Activated naive CD4-positive, alpha-beta T cell treated with anti-CD3 and anti-CD28 coated beads for 36 hours (primary cell): ENCODE measurements at places on chromosomes 3 and 15. TPM values are rescaled to one million over a fixed set of nuclear protein-coding genes. Genes with fewer than 3 reads are reported as not detected.

GRCh38 chr3:141839389-141839788, 37.1 kb upstream of the ATP1B3 start:
- no peak for DNase-seq
- no peaks in the 10 kb centered on the region for H3K27me3 ChIP-seq
- H3K4me3 ChIP-seq = no peak overlapping the region
- no peaks in the 10 kb centered on the region for H3K36me3 ChIP-seq

DNA sequence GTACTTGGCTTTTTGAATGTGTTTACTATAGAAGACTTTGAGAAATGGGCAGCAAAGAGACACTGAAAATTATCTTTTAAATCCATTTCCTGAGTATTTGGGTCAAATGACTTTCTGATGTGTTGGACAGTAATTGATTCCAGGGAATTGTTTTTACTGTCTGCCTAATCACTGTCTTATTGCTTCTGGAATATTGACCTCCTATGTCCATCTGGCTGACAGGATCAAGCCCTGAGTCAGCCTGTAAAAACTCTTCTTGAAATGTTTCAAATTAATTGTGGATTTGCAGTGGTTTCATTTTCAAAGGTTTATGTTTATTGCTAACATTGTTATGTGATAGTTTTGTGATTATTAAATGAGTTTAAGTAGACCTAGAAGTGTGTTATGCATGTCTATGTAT, 50.6 kb upstream of the MLF1 start:
- no peaks in the 10 kb centered on the region for H3K36me3 ChIP-seq
- H3K27ac ChIP-seq = no peak overlapping the region
- H3K4me1 ChIP-seq = no peaks in the 10 kb centered on the region
- no peak for DNase-seq

Gene C15orf62
- total RNA-seq = 0.10 TPM

- no peak overlapping the region for H3K4me3 ChIP-seq
- no peak for DNase-seq
- H3K27me3 ChIP-seq = no peaks in the 10 kb centered on the region
- H3K27ac ChIP-seq = no peak overlapping the region
- H3K4me1 ChIP-seq = no peaks in the 10 kb centered on the region
- H3K36me3 ChIP-seq = no peaks in the 10 kb centered on the region
Observed at GRCh38 chr15:68411343-68411675, 20.7 kb downstream of the ITGA11 start.

GRCh38 chr15:91622711-91623342, 230.7 kb upstream of the SLCO3A1 start:
- DNase-seq = no peak
- no peak overlapping the region for H3K27ac ChIP-seq
- H3K4me3 ChIP-seq = no peak overlapping the region
- peaks cover 5% of the 10 kb centered on the region for H3K27me3 ChIP-seq
- no peaks in the 10 kb centered on the region for H3K36me3 ChIP-seq
